ENCODE measurements at places on chromosomes 4 and X.

DNA sequence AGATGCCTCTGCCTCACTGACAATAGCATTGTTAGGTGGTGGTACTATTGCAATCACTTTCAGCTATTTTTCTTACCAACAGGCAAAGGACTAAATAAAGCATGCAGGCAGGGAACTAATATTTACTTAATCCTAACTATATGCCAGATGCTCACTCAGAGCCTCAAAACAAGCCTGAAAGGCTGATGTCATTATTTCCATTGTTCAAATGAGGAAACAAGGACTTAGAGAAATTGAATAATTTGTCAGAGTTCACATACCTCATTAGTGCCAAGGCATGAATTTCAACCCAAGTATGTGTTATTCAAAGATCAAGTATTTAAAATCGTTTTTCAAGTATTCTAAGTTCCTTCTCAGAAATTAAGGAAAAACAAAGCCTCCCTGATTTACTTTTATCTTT lies 374.9 kb upstream of the TECRL start:
- DNase-seq: no peak

GRCh38 chr4:82818664-82819662 lies 20.4 kb upstream of the SCD5 start:
- DNase-seq: no peak

- DNase-seq: no peak
Measured at GRCh38 chrX:111375747-111376146, 36.2 kb downstream of the DCX start.

DNA sequence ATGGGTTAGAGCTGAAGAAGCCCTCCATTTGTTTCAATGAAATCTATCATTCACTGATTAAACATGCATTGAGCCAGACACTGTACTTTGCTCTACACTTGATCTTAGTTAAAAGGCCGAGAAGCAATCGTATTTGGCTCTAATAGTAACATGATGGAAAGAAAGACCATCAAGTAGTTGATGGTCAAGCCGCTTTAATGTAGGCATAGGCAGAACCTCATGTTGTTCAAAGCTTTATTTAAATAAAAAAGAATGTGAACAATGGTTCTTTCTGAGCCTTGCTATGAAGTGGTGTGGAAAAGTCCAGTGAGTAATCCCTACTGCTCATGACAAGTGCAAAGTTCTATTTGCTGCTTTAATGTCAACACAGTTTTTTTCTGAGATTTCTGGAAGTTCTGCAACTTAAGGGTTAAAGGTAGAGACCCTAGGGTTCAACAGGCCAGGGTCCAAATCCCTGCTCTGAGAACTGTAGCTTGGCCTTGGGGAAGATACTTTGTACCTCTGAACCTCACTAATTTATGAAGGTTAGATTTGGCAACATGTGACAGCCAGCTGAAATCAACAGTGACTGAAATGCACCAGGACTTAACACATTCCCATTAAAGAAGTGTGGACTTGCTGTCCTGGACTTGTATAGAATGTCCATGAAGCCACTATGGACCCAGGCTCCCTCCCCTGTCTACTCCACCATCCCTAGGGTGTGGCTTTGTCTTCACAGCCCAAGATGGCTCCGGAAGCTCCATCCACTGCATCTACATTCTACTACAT lies 17.9 kb upstream of the LAP3 start:
- DNase-seq: no peak

GRCh38 chrX:20128670-20129069 lies 12.0 kb upstream of the MAP7D2 start:
- peak; percentile 76 for DNase-seq

- no peak for DNase-seq
Measured at GRCh38 chr4:142336251-142336934, 509.7 kb downstream of the INPP4B start.

GRCh38 chr4:184849185-184849584 lies 23.4 kb upstream of the ACSL1 start:
- no peak for DNase-seq

DNA sequence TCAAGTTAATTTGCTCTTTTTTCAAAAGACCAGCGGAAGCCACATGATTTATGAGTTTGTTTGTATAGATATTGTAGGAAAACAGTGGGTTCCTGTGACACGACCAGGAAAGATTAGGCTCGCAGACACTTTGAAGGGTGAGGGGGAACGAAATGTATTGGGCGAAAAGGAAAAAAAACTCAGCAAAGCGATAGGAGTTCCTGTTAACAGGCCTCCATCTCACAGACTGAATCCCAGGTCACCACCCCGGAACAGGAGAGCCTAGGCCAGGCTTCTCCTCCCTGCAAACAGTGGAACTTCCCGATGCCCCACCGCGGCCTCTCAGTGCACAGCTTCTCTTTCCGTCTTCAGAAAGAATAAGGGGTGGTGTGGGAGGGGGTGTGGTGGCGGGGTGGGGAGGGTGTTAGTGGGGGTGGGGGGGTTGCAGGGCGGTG lies 181.8 kb upstream of the GPRIN3 start:
- DNase-seq: no peak

DNA sequence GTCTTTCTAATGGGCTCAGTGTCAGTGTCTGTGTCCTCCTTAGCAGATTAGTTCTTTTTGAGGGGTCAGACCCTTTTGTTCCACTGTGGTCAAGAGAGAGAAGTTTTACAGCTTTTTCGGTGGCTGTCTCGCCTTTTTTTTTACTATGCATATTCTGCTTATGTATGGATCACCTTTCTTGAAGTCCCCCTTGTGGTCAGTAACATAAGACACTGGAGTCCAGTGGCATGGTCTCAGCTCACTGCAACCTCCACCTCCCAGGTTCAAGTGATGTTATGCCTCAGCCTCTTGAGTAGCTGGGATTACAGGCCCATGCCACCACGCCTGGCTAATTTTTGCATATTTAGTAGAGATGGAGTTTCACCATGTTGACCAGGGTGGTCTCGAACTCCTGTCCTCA lies 54.0 kb upstream of the PGRMC2 start:
- DNase-seq: peak; percentile 40

DNA sequence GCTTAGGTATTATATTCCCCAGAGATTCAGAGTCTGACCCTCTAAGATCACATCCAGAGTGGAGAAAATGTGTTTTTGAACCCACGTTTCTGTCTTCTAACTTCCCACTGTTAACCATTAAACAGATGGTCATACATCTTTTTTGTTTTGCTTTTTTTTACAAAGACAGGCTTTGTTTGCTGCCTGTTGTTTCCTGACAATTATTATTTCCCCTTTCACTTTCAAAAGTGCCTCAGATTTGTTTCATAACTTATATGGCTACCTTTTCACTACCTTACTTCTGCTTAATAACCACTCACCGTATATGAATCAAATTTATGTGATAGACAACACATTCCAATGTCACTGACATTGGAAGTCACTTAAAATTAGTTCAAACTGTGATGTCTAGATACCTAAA lies 142.2 kb downstream of the HS3ST1 start:
- no peak for DNase-seq

DNA sequence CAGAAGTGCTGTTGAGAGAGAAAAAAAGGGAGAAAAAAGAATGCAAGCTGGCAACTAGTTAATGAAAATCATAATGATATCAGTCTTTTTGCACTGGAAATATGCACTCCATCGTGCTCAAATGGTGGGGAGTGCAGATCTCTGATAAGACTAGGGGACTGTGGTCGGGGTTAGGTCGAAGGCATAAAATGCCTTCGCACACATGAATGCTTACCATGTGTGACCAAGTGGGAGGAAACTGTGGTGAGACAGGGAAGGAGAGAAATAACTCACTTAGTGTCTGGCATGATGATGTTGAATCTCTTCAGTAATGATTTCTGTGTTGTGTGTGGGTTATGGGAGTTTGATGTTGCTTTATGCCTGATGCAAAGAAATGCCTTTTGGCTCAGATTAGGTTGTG lies 358.9 kb downstream of the FBXO8 start:
- no peak for DNase-seq

DNA sequence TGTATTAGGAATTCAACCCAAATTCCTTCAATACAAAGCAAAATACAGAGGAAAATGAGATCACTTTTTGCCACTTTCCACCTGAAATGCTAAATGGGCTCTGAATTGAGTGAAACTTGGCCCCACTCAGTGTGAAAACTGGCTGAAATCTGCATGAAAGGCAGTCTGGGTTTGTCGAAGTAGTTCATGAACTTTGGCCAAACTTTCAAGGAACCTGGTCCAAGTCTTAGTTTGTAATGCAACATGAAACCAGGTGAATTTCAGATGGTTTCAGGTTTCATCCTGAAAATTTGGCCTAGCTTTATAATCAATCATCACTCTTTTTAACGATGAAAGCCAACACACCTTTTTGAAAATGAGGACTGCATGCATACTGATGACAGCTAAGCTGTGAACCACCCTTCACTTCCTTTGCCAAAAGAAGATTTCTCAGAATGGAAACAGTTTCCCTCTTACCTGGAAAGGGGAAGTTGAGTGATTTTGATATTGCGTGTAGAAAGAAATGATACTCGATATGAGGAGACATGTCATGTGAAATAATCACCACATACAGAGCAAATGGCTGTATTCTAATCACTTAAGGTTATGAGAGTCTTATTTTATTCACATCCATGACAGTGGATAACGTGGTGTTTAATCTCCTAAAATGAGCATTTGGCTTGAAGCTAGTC lies 209.9 kb upstream of the ETNPPL start:
- DNase-seq: no peak

GRCh38 chr4:22962295-22962694 lies 269.6 kb downstream of the GBA3 start:
- DNase-seq: no peak

DNA sequence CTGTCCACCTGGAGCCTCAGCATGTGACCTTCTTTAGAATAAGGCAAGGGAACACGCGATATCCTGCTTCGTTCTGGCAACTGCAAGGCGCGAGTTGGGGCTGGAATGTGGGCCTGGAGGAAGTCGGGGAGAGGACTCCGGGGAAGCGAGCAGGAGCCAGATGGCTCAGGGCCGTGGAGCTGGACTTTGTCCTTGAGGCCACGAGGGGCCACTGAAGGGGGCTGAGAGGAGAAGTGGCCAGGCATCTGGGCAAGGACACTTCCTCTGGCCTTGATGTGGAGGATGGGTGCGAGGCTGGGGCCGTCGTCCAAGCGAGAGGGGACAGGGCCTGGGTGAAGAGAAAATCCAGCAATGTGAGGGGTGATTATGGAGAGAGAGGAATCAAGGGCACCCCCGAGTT lies 12.2 kb upstream of the DUSP9 start:
- DNase-seq: no peak

- no peak for DNase-seq
Measured at GRCh38 chr4:93633721-93634120, 194.8 kb upstream of the ATOH1 start.

- no peak for DNase-seq
Measured at GRCh38 chr4:2694691-2695090, 61.4 kb downstream of the TNIP2 start.

GRCh38 chrX:79036157-79036880 lies 91.1 kb downstream of the P2RY10 start:
- no peak for DNase-seq

- peak; percentile 30 for DNase-seq
Measured at GRCh38 chr4:16443504-16444088, 217.3 kb upstream of the TAPT1 start.

- DNase-seq: no peak
Measured at GRCh38 chr4:189769131-189769530, 171.5 kb upstream of the FRG1 start.

GRCh38 chrX:17635231-17635630 lies 102.1 kb upstream of the SCML1 start:
- no peak for DNase-seq

GRCh38 chr4:4501679-4502078 lies 40.2 kb downstream of the STX18 start:
- DNase-seq: no peak

DNA sequence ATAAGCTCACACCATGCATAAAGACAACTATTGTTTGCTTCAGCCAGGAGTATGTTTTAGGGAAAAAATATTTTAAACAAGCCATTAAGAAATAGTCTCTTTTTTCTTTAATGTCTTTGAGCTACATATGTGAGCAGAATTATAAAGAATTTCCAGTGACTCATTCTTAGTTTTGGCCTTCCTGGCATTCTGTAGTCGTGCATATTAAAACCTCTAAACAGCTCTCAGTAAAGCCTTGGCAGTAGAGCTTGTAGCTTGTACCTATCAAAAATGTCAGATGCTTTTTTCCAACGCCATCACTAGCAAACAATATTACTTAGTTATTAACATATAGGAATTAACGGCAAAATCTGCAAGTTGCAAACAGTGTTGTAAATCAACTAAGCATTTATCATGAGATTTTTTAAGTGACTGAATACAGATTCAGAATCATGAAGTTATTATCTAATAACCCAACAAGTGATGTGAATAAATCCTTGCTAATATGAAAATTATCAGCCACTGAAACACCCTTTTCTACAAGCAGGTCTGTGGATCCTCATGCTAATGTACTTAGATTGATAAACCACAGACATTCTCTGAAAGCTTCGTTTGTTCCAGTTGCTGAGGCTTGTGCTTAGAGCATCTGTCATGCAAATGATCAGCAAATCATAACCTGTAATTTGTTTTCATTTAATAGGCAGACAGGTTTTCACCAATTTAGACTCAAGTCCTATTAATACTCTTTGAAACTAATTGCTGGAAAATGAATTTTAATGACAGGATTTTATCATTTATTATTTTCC lies 412.0 kb upstream of the ATOH1 start:
- no peak for DNase-seq

- no peak for DNase-seq
Measured at GRCh38 chrX:44244008-44244407, 99.5 kb downstream of the EFHC2 start.

DNA sequence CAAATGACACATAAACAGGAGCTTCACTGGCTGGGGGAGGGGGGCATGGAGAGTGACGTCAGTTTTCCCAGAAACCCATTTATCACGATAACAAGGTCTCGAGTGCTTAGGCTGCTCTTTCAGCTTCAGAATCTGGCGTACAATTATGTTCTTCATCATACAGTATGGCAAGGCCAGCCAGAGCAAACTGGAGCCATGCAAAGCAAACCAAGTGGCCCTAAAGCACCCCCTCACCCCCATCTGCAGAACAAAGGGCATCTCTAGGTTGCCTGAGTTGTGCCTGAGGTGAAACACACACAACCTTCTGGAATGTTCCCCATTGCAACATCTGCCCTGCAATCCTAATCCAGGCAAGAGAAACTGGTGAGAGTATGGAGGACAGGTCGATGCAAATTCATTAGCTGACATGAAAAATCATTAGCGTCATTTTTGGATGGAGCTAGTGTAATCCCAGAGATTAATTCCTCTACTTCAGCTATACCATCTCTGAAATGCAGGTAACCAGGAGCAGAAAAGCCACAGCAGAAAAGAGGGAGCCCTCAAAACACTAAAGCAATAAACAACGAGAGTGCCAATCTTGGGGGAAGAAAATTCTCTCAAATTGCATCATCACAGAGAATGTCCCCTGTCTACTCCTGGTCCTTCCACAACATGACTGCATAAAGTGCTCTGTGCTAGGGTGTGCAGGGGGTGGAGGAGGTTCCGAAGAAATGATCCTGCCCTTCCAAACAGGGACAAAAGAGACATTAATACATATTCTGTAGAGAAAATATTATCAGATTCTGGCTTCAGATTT lies 1.8 kb downstream of the SEPTIN6 start:
- DNase-seq: no peak

- no peak for DNase-seq
Measured at GRCh38 chr4:145484225-145484846, 2.7 kb downstream of the SMAD1 start.

Measured in hematopoietic multipotent progenitor cell treated with erythropoietin and hydrocortisone succinate and interleukin-3 and kit ligand, for 15 days (in vitro differentiated cells).